ENCODE measurements at places on chromosomes 3 and 15.

DNA sequence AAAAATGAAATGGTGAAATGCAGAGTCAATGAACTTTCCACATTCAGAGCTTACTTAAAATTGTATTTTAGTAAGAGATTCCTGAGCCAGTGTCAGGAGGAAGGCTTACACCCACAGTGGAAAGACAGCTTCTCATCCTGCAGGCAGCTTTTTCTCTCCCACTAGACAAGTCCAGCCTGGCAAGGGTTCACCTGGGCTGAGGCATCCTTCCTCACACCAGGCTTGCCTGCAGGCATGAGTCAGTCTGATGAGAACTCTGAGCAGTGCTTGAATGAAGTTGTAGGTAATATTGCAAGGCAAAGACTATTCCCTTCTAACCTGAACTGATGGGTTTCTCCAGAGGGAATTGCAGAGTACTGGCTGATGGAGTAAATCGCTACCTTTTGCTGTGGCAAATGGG lies 3.1 kb downstream of the CCR4 start:
- DNase-seq, result no peak

- DNase-seq, result peak; percentile 51
Measured at GRCh38 chr3:87298111-87298718, 21.8 kb upstream of the POU1F1 start.

GRCh38 chr15:55183679-55184078 lies 13.1 kb downstream of the RSL24D1 start:
- DNase-seq, result no peak

DNA sequence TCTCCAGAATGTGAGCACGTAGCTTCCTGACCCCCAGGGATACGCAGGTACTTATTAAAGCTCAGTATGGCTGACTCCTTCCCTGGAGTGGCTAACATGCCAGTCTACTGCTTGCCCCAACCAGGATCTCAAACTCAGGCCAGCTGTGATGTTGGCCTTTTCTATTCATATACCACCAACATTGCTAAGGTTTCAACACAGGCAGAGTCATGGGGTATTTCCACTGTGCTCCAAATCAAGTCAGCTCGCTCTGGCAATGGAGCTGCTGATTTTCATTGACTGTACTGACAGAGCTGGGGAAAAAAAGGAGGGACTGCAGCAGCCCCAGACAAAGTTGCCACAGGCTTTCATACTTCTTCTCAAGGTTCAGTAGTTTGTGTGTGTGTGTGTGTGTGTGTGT lies 87.0 kb downstream of the CFAP20DC start:
- DNase-seq, result peak; percentile 38

- DNase-seq, result no peak
Measured at GRCh38 chr3:127997016-127997415, 55.2 kb upstream of the SEC61A1 start.

- peak; percentile 93 for DNase-seq
Measured at GRCh38 chr15:71748293-71748718, 62.0 kb upstream of the NR2E3 start.

DNA sequence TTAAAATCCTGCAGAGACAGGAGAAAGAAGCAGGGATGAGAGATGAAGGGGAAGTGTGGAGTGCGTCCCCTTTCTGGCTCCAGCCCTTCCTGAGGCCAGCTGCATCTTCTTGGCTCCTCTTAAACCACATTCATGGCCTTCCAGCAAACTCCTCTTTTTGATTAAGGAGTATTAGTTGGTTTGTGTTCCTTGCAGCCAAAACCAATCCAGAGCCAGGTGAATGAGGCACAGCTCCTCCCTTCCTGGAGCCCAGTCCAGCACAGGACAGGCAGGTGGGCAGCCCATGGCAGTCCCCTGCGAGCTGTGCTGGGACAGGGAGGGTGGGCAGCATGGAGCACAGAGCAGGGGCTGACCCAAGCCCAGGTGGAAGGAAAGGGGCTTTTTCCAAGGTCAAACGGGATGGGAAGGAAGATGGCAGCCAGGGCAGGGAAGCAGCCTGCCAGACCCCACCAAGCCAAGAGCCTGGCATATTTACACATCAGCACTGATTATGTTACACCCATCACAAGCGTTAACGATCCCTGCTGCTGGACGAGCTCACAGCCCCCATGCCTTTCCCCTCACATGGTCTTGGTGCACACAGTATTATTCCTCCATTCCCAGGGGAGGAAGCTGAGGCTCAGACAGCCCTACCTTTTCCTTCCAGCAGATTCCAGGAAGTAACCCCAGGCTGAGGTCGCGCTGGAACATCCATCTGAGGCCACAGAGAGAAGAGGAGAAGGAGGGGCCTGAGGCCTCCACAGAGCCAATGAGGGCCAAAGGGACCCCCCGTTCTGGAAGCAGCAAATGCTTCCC lies 175.6 kb downstream of the SMAD6 start:
- no peak for DNase-seq

- DNase-seq, result no peak
Measured at GRCh38 chr15:33374226-33374914, 63.6 kb downstream of the RYR3 start.

- DNase-seq, result peak; percentile 23
Measured at GRCh38 chr15:100918690-100919480, at the start of gene LRRK1. Gene LRRK1 (plus strand): TSS chr15:100919357. CDS start chr15:100924633, 5,276 bp downstream.

DNA sequence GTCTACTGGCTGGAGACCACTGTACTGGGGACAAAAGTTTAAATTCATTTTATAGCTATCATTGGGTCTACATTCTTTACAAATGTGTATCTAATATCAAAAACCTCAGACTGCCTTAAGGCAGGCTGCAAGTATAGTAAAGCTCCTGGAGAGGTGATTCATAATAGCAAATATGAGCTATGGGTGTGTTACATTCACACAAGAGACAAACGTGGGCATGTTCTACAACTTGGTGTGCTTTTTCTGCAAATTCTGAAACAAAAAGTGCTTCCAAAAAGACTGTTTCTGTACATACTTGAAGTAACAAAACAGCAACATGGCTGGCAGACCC lies 1101.4 kb downstream of the ROBO1 start:
- DNase-seq, result peak; percentile 5

- no peak for DNase-seq
Measured at GRCh38 chr3:118793176-118793575, 241.5 kb downstream of the IGSF11 start.

DNA sequence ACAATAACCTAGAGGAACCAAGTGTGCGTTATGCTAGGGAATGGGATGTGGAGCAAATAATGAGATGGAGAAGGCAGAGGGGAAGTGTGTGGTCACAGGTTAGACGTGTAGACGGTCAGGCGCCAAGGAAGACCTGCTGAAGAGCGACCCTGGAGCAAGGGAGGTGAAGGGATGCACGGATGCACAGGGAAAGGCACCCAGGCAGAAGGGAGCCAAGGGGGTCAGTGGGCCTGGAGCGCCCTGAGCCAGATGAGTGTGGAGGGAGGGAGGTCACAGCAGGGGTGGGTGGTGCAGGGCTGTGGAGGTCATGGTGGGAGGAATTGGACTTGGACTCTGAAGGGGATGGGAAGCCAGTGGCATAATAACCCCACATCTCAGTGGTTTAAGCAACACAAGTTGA lies 70.2 kb downstream of the SLC6A1 start:
- DNase-seq, result no peak

DNA sequence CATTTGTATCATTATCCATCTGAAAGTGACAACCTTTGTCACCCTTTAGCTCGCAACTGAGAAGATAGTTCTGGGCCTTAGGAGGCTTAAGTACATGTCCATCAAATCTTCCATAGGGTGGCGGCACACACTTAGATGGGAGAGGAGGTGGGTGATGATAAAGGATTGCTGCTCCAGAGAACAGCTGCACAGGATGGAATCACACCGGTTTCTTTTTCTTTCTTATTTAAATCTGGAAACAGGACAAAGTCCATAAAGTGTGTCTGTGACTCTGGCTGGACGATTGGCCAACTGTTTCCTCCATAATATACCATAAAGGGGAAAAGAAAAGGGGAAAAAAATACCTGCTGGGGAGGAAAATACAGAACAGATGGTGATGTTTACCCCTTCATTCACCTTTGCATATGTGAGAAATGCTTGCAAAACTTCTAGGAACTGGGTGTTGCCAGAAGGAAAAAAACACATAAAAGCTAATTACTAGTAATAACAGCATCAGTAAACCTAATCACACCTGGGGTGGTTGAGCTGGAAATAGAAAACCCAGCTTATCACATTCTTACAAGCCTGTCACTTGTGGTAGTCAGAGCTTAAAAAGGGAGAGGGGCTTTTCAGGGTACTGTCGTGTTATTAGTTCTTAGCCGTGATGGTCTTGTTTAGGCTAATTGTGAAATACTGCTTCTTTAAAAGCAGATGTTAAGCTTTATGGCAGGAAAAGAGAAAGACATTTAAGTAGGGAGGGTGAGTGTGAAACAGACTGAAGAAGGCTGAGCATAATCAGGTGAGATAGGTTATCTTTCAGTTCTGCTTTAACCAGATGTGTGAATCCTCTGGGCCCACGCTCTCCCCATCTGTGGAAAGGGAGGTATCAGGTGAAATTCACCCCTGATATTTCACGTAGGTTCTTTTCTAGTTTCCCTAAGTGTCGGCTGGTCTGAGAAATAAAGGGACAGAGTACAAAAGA lies 16.7 kb downstream of the C2CD4A start:
- DNase-seq, result no peak

GRCh38 chr3:70360979-70361760 lies 48.7 kb upstream of the MDFIC2 start:
- DNase-seq, result peak; percentile 67

- DNase-seq, result no peak
Measured at GRCh38 chr3:88188436-88188835, 38.7 kb downstream of the C3orf38 start.

DNA sequence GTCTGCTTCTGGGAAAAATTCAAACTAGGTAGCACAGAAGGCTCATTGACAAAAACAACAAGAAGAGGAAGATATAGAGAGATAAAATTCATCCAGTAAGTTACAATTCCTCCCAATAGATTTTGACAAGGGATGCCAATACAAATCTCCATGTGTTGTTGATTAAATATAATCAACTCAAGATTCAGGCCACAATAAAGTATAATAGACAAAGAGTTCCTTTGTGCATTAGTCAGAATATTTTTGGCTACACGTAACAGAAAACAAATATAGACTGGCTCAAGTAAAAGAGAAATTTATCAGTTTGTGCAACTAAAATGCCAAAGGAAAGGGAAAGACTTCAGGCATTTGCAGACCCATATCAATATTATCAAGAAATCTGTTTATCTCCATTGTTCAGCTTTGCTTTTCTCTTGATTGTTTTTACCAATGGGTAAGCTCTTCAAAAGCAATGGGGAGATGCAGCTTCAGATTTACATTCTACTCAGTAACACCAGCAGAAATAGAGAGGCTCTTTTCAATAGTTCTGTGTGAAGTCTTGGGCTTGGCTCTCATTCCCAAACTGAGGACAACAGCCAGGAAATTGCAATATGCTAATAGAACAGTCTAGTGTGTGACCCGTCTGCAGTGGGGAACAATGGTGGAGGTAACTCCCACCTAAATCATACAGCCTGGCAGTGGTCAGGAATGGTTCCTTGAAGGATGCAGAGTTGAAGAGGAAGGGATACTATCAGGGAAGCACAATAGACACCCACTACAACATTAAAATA lies 77.6 kb upstream of the PROK2 start:
- no peak for DNase-seq

DNA sequence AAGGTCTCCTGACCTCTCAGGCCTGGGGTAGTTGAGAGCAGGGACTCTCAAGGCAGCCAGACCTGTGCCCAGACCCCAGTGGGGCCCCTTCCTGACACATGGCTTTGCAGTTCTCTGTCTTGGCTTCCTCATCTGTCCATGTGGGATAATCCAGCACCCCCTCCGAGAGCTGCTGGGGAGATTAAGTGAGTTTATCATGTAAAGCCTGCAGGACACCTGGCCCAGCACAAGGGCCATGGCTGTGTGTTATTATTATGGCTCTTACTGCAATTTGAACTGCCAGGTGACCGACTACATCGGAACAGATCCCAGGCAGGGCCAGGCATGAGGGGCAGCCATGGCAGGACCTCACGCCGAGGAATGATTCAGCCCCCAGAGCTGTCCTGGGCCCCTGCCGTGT lies 12.6 kb downstream of the DUSP7 start:
- DNase-seq, result no peak

DNA sequence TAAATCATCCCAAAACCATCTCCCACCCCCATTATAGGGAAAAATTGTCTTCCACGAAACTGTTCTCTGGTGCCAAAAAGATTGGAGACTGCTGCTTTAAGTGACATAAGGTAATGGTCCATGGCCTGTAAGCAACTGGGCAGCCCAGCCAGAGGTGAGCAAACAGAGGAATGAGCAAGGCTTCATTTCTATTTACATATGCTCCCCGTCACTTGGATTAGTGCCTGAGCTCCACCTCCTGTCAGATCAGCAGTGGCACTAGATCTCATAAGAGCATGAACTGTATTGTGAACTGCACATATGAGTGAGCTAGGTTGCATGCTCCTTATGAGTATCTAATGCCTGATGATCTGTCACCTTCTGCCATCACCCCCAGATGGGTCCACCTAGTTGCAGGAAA lies 1159.8 kb upstream of the ALCAM start:
- DNase-seq, result no peak

GRCh38 chr3:113565555-113565954 lies 33.2 kb downstream of the SIDT1 start:
- no peak for DNase-seq

- DNase-seq, result peak; percentile 18
Measured at GRCh38 chr15:96046620-96047240, 283.8 kb upstream of the NR2F2 start.

- DNase-seq, result no peak
Measured at GRCh38 chr3:169477790-169478189, 185.7 kb downstream of the MECOM start.

GRCh38 chr15:59255680-59256336 lies 49.2 kb downstream of the LDHAL6B start:
- DNase-seq, result peak; percentile 48

GRCh38 chr3:15810702-15811101 lies 12.9 kb upstream of the ANKRD28 start:
- peak; percentile 37 for DNase-seq

DNA sequence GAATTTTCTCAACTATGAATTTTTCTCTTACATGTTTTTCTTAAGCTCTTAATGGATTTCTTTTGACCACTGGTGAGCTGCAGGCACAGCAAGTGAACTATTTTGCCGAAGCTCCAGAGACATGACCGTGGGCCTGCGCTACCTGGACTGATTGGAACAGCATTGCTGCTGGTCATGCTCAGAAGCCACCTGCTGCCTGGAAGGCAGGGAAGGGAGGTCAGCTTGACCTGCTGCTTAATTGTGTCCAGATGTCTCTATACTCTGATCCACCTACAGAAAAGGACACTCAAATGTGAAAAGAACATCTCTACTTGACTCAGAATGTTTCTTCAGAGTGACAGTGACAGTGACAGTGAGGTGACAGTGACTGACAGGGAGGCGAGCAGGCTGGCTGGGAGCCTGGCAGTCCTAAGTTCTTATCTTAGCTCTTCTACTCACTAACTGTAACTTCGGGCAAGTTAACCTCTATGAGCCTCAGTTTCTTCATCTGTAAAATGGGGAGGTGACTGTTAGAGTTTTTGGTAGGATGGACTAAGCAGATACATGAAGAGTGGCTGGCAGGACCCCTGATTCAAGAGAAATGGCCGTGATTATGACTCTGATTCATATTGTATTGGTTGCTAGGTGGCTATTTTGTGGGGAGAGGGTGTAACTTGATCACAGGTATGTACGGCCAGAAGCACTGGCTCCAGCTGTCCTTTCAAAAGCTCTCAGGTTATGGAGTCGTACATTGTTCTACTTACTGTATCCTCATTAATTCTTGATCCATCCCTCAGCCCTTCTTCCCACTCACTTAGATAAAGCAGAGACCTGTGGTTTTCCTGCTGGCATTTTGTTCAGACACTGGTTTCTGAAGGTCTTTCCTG lies 54.8 kb upstream of the DLG1 start:
- DNase-seq, result no peak

All from renal cortical epithelial cell (primary cell).